ENCODE measurements at places on chromosomes 1 and 21.

DNA sequence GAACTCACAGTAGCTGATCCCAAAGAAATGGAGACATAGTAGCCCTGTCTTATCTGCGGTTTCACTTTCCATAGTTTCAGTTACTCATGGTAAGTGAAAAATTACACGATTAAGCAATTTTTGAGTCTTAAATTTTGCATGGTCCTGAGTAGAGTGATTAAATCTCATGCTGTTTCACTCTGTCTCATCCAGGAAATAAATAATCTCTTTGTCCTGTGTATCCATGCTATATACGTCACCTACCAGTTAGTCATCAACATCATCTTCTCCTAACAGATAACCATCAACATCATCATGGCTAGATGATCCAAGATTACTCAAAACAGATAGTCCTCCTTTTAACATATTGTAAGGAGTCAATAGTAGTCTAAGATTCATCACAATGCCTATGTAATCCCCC, 1589.3 kb downstream of the BRINP3 start:
- DNase-seq: no peak

DNA sequence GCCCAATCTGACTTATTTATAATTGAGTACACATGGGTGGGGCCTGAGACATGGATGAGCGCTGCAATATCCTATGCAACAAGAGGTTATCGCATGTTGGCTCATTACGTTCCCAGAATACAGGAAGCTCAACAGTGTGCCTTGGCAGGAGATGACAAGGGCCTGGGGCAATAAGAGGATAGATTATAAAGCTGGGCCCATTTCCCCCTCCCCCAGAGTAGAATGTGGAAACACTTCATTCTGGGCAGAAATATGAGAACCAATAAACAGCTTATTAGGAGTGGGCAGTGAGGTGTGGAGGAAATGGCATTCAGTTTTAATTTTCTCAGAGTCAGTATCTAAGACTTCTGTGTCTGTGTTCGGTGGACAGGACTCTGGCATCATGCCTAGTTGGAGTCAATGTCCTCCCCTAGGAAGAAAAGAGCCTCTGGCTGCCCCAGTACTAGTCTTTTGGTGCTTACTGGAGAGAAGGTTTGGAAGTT, 92.8 kb downstream of the PIK3R3 start:
- DNase-seq: peak; percentile 14

GRCh38 chr1:221085701-221086375, 206.6 kb downstream of the HLX start:
- no peak for DNase-seq

- no peak for DNase-seq
These were observed 21.3 kb downstream of the UBASH3A start for GRCh38 chr21:42424914-42425541.

DNA sequence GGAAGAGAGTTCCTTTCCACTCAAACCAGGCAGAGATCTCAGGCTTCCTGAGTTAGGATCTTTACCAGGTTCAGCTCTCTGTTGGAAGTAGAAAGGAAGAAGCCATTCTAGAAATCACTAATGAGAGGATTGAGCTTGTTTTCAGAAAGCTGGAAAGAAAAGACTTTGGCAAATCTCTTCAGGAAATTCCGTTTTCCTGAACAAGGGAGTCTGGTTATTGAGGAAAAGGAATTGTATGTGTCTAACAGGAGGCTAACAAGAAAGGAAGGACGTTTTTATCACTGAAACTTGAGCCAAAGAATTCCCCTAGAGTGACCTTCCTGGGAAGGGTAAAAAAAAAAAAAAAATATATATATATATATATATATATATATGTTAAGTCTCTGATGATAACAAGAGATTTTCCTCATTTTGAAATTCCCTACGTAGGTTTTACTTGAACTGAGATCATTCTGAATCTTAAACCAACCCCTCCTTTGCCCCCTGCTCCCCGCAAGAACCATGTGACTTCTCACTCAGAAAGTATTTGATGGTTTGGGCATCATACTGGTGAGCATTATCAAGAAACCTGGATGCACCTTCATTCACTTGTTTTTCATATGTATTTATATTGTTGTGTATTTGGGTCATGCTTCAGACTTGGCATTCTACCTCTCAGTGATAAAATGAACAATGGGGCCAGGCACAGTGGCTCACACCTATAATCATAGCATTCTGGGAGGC, 98.4 kb upstream of the BMP8A start:
- no peak for DNase-seq

- no peak for DNase-seq
These were observed 1089.8 kb upstream of the NCAM2 start for GRCh38 chr21:19908390-19908789.

- DNase-seq: peak; percentile 68
These were observed at the start of gene DVL1 for GRCh38 chr1:1349256-1350012. Gene DVL1, minus strand, starts transcription at chr1:1349418. Its CDS starts 353 bp downstream, at chr1:1349065.

- DNase-seq: peak; percentile 45
These were observed 2.5 kb upstream of the TFAP2E start for GRCh38 chr1:35570589-35571137.

DNA sequence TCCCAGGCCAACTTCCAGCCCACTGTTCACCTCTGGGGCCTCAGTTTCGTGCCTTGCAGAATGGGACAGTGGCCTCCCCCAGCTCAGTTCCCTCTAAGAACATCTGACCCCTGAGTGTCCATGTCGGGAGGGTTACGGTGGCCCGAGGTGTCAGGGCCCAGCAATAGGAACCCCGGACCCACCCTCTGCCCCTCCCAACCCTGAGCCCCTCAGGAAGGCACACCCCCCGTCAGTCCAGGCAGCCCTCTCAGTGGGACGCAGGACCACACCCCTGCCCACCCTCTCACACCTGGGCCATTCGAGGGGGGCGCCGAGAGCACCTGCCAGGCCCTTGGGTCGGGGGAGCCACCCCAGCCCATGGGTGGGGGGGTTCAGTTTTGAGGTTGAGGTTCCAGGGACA, 447 bp downstream of the TTC34 start:
- DNase-seq: no peak

DNA sequence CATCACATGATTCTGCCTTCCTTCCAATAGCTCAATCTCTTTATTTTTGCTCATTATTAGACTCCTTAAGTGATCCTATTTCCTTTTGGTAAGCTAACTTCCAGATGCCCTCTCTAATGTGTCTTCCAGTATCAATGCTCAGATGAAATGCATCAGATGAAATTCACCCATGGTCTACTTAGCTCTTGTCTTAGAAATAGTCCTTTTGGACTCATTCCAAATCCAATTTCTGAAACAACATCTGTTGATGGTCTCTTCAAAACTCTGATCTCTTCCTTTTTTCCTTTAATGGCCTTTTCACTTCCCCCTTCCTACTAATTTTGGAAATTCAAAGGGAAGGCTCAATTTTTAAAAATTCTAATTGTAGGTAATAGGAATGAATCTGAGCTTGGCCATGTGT, 81.1 kb upstream of the GREM2 start:
- no peak for DNase-seq

DNA sequence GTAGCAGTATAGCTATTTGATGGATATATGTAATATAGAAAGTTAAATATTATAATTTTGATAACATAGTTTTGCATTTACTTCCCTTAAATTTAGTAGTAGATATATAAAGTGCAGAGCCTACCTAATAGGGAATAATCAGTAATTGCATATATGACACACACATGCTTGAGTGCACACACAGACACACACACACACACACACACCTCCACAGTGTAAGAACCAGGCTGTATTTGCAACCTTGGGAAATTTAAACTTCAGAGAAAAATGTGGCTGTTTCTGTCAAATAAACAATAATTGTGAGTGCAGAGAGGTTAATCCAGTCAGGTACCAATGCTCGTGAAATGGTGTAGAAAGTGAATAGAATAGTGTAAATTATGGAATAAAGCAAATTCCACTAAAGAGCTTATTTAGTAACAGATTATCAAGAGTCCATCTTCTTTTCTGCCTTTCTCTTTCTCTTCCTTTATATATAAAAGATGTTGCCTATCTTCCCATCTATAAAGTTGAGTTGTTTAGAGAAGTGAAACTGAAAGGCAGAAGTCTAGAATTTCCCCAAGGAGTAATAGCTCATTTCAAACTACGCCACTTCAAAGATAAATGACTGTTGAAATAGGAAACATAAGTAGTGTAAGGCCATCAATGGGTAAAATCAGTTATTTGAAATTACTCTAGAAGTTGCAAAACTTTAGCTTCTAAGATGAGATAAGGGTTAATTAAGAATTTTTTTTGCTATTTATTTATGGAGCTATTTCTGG, 273.7 kb downstream of the SRGAP2C start:
- DNase-seq: no peak

DNA sequence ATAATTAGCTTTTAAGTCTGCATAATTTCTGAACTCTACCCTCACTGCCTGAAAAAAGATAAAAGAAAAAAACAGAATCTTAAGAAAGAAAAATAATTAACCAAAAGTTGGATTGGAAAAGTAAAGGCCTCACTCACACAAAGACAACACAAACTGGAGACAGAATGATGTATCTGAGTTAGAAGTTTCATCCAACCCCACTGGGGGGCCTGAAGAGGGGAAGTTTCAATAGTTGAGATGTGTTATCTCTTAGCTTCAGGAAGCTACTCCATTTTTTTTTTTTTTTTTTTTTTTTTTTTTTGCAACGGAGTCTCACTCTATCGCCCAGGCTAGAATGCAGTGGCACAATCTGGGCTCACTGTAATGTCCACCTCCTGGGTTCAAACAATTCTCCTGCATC, 19.9 kb downstream of the SYDE2 start:
- DNase-seq: no peak

- peak; percentile 98 for DNase-seq
These were observed 34.7 kb downstream of the RGS5 start for GRCh38 chr1:163168053-163168452.

- no peak for DNase-seq
These were observed 13.0 kb upstream of the GPR137B start for GRCh38 chr1:236129306-236129705.

- DNase-seq: no peak
These were observed 85.6 kb downstream of the NKAIN1 start for GRCh38 chr1:31154000-31154631.

GRCh38 chr1:10615932-10616671, 141.4 kb downstream of the PEX14 start:
- DNase-seq: no peak

- no peak for DNase-seq
These were observed 75.6 kb downstream of the TAS1R2 start for GRCh38 chr1:18783705-18784481.

GRCh38 chr1:197510691-197511378, 242.8 kb downstream of the CRB1 start:
- peak; percentile 44 for DNase-seq

- DNase-seq: peak; percentile 49
These were observed 62.1 kb downstream of the SKI start for GRCh38 chr1:2290171-2290578.

GRCh38 chr1:41315871-41316270, 45.4 kb upstream of the FOXO6 start:
- DNase-seq: no peak

DNA sequence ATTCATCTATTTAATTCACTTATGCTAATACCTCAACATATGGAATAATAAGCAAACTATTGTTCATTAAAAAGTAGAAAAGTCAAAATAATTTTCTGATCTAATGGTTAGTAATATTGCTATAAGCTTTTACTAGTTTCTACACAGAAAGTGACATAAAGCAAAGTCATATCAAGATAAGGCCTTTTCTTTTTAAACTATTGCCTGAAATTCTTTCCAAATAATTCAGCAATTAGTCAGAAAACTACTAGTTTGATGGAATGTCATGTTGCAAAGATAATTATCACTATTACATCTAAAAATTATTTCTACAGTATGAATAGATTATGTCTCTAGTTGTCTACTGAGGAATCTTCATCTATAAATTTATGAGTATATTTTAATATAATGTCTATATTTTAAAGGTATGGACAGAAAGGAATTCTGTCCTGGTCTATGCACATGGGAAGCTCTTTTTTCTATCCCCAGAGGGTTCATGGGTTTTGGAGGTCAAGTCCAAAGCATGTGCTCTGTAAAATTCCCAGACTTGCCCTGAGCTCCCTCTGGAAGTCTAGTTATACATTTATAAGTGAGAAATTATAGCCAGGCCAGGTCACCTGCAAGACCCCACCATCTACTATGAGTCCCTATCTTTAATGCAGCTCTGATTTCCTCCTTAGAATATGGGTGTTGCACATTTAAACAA, 84.6 kb upstream of the DPYD start:
- no peak for DNase-seq

GRCh38 chr1:53366901-53367502, 39.1 kb upstream of the LRP8 start:
- DNase-seq: no peak

GRCh38 chr1:193562121-193562520, 375.7 kb upstream of the B3GALT2 start:
- DNase-seq: no peak

GRCh38 chr1:201907621-201908020, 18.9 kb downstream of the SHISA4 start:
- DNase-seq: no peak

DNA sequence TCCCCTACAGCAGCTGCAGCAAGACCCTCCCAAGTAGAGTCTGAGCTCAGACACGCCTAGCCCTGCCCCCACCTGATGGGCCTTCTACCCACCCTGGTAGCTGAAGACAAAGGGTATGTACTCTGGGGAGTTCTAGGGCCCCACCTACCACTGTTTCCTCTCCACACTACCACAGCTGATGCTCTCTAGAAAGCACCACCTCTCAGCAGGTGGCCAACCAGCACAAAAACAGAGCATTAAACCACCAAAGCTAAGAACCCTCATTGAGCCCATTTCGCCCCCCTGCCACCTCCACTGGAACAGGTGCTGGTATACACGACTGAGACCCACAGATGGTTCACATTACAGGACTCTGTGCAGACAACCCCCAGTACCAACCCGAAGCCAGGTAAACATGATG, 258.9 kb downstream of the SETD4 start:
- no peak for DNase-seq

- peak; percentile 96 for DNase-seq
These were observed 8.0 kb upstream of the CAMK2N1 start for GRCh38 chr1:20493839-20494608.

DNA sequence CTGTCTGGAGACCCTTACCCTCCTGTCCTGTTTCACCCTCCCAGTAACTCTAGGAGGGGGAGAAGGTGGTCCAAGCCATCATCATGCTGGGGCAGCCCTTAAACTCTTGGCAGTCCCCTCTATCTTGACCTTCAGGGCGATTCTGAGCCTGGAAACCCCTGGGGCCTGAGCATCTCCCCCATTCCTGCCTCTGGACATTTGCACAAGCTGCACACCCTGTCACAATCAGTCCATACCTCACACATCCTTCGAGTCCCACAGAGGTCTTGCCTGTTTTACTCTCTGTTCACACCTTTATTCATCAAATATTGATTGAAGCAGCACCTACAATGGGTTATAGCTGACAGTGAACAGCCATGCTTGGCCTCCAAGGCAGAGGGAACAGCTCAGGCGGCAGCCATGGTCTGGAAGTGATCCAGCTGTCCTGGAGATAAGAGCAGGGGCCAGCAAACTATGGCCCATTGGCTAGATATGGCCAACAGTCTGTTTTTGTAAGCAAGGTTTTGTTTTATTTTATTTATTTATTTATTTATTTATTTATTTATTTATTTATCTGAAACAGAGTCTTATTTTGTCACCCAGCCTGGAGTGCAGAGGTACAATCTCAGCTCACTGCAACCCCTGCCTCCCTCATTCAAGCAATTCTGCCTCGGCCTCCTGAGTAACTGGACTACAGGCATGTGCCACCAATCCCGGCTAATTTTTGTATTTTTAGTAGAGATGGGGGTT, 7.1 kb upstream of the FAM131C start:
- DNase-seq: no peak
